Upper lobe of right lung (tissue), 1 donor: ENCODE measurements at places on chromosomes 11 and 22. TPM values are rescaled to one million over a fixed set of nuclear protein-coding genes. Genes with fewer than 3 reads are reported as not detected.

PLAAT4 gene
- total RNA-seq: 185 TPM

PAFAH1B2 gene
- total RNA-seq: 86.9 TPM

- DNase-seq: no peak
Measured at GRCh38 chr11:106714199-106714598, 304.1 kb downstream of the GUCY1A2 start.

GRCh38 chr11:76859708-76860227, 950 bp upstream of the ACER3 start:
- no peak for DNase-seq

DMC1 gene
- not detected for total RNA-seq

GRCh38 chr22:48070760-48071159, 1308.3 kb downstream of the TBC1D22A start:
- DNase-seq: no peak

DNA sequence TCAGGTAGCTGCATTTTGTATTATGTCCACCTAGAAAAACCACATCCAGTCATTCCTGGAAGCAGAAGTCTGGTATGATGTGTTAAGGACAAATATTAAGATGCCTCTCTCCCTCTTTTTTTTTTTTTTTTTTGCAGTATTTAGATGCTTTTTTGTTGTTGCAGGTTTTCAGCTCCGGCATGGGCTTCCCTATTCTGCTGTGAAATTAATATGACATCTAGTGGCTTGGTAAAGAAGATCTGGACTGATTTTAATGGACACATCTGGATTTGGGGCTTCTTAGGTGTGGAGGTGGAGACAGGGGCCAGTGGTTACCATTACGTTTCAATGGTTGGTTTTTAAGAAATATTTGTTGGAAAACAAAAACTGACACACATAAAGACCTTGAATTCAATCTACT, 47.5 kb upstream of the RASSF10 start:
- no peak for DNase-seq

- no peak for DNase-seq
Measured at GRCh38 chr11:22634897-22635629, 9.4 kb upstream of the FANCF start.

DNA sequence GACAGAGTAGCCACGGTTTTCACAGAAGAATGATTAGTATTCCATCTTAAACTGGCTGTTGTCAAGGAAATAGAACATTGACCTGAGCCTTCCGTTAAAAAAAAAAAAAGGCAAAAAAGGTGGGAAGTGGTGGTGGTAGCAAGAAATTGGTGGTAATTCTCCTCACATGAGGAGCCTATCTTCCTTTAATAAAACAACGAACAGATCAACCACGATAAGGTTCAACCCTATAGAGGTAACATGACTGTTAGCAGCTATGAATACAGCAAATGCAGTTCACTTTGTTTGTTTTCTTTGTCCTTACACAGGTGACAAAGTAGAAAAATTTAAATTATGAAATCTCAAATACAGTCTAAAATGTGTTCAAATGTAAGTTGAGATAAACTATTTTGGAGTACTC, 181.6 kb downstream of the TTC28 start:
- DNase-seq: no peak

GRM5 gene
- 0.06 TPM for total RNA-seq

DNA sequence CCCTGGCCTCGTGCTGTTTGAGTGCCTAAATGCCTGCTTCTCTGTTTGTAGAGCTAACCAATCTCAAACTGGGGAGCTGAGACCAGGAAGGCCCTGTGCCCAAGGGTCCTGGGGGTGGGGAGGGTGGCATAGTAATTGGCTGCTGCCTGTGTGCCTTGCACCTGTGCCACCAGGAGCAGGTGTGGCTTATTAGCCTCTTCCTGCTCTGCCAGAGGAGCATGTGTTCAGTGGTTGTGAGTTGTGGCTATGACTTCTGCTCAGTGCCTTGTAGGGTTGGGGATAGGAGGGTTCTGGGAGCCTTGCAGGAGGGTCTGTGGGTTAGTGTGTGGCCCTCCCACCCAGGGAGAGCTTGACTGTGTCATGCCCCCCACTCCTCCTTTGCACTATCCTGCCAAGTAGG, 109.2 kb downstream of the ZBTB16 start:
- no peak for DNase-seq

DNA sequence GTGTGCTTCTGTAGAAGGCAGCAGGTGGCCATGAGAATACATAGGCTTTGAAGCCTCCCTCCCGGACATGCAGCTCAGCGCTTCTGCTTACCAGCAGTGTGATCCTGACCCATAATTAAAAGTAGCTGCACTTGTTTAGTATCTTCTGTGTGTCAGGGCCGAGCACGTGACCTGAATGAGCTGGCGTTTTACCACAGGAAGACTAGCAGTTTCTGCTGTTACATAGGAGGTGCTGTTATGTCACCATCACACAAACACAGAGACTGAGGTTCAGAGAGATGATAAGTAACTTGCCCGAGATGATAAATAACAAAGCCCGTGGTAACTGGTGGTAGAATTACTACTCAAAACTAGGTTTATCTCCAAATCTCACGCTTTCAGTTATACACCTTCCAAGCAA, 329.5 kb downstream of the OPCML start:
- DNase-seq: no peak

- no peak for DNase-seq
Measured at GRCh38 chr11:116582571-116582970, 190.2 kb downstream of the BUD13 start.
